ENCODE measurements at places on chromosomes 4 and X.

GRCh38 chr4:48432017-48432416, 51.1 kb upstream of the SLC10A4 start:
- DNase-seq = no peak

- no peak for DNase-seq
Measured at GRCh38 chrX:83888585-83888984, 27.6 kb downstream of the CYLC1 start.

GRCh38 chr4:113586072-113586471, 175.5 kb downstream of the CAMK2D start:
- no peak for DNase-seq

GRCh38 chr4:64857198-64857597, 447.9 kb upstream of the TECRL start:
- DNase-seq = no peak

GRCh38 chr4:159757499-159757898, 654.6 kb downstream of the RAPGEF2 start:
- no peak for DNase-seq

GRCh38 chr4:76090241-76090691, 15.8 kb downstream of the ART3 start:
- no peak for DNase-seq

DNA sequence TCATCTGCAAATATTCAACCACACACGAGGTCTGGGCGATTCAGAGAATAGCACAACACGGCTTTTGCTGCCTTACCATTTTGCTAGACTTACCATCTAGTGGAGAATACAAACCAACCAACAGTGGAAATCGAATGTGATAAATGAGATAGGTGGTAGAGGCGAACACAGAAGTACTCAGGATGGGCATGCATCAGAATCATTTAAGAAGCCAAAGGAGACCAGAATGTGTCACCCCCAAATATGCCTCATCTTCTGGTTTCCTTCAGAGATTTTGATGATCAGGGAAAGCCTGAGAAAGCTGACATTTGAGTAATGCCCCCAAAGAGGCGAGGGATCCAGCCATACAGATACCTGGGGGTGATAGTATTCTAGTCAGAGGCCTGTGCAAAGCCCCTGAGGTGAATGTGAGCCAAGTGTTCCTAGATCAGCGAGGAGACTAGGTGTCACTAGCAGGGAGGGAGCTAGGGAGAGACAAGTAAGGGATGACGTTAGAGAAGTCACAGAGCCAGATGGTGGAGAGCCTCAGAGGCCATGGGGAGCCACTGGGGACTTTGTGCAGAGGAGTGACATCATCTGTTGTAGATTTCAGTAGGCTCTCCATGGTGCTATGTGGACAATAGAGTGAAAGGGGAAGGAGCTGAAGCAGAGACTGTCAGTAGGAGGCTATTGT, 1.7 kb downstream of the MTMR1 start:
- DNase-seq = no peak

DNA sequence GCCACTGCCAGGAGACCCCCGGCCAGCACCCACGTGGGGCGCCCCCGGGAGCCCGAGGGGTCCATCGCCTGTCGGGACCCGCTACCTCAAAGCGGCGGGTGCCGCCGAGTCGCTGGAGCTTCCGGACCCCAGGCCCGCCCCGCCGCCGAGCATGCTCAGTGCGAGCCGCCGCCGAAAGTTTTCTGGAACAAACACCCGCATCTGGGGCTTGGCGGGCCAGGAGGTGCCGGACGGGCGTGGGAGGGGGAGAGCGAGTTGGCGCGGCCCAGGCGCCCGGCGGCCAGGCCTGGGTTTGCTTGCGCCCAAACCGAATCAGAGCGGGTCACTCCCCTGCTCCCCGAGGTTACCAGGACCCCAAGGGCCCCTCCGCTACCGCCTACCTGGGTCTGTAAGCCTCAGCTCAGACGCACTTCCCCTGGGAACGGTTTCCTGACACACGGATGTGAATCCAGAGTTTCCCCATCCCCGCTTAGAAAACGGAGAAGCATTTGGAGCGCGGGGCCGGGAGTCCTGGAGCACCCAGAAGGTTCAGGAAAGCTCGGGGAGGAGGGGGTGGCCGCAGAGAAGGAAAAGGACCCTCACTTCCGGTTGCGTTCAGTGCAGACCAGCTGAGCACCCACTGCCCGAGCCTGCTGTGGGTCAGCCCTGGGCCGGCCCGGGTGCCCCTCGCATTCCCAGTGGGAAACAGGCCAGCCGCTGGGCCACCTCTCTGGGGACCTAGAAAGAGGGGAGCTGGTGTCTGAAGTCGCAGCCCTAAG, at the start of gene EVC2:
TSS of gene EVC2 (minus strand) at position 111 of the 758 bp plus-strand sequence. CDS start at position 65, 46 bp downstream.
- no peak for DNase-seq

- no peak for DNase-seq
Measured at GRCh38 chr4:26871611-26872010, 11.0 kb downstream of the STIM2 start.

DNA sequence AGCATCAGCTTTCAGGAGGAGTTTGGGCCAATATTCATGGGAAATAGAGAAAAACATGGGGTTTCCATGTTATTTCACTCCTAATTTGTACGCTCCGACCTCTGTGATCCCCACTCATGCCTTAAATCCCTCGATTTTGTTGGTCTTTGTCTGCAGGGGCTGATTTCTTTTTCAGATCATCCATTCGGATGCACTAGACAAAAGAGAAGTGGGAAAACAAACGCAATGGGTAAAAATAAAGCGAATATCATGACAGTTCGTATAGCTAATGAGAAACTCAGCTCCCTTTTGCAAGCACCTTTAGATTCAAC, 139.1 kb upstream of the PLAC1 start:
- DNase-seq = no peak

DNA sequence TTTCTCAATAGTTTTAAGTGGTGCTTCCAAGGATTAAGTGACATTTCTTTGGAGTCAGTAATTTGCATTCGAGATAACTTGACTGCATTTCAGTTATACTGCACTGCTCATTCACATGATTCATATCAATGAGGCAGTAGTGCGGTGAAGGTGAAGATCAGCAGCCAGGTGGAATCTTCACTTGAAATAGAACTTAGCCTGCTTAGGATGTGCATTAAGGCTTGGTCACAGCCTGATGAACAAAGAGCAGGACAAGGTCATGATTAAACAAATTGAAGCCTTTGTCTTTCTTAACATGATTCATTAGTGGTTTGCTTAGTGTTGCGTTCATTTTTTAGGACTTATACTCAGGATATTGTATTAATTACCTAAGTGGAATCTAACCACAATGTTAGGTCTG, 212.1 kb upstream of the GALNTL6 start:
- DNase-seq = no peak

- DNase-seq = peak; percentile 65
Measured at GRCh38 chrX:54808109-54808604, 612 bp downstream of the MAGED2 start.

DNA sequence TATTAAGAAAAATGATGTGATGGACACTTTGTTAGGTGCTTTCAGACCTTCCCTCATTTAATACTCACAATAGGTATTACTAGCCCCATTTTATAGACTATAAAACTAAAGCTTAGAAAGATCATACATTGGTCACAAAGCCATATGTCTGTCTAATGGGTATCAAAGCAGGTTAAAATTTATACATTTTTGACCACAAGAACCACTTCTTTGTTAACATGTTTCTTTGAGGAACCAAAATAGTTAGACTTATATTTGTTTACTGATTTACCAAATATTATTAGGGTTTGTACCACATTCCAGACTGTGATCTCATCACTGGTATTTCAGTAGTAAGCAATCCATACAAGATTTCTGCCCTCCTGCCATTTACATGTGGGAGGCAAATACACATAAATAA, 363.3 kb downstream of the NAF1 start:
- DNase-seq = no peak

- DNase-seq = no peak
Measured at GRCh38 chr4:14524276-14524675, 478.0 kb upstream of the CPEB2 start.

GRCh38 chrX:48488034-48488433, 12.0 kb downstream of the FTSJ1 start:
- no peak for DNase-seq

All from NCI-H1105 treated with DMSO at 0.1 percent for 48 hours (cell line).